ENCODE measurements at places on chromosomes 4 and X.

GRCh38 chr4:86096373-86096772 lies 263.5 kb downstream of the MAPK10 start:
- DNase-seq = no peak

DNA sequence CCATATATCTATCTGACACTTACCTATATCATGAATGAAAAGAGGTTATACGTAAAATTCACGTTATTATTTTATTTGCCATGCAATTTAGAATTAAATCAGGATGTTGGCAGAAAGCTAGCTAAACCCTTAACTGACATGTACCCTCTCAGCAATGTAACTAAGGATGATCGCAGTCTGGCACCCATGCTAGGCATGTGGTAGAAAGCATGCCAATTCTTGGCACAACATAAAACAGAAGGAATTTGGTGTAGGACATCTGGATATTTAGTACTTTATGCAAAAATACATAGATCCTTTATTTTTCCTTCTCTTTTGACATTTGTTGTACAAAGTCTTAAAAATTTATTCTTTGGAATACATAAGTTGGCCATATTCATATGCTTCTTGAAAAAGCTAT lies 436.8 kb upstream of the FAT1 start:
- no peak for DNase-seq

DNA sequence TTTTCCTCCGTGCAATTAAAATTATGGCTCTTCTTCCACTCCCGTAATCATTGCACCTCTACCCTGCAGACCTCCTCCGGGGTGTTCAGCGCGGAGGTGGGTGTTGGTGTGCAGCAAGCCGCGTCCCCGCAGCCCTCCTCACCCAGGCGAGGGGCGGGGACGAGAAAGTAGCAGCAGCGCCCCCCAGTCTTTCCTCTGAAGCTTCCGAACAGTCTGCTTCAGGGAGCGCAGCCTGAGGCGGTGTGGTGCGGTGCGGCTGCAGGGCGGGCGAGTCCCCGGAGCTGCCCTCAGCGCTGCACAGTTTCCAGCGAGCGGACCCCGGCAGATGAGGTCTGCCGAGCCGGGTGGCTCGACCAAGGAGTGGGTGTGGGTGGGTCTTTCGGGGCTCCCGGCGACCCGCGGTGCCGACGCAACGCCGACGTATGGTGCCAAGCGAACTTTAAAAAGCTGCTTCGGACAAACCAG lies at the start of gene FRAS1:
Gene FRAS1 (plus strand): TSS at position 189 of the 465 bp plus-strand sequence. CDS start 687 bp downstream, outside the sequence.
- DNase-seq = no peak

DNA sequence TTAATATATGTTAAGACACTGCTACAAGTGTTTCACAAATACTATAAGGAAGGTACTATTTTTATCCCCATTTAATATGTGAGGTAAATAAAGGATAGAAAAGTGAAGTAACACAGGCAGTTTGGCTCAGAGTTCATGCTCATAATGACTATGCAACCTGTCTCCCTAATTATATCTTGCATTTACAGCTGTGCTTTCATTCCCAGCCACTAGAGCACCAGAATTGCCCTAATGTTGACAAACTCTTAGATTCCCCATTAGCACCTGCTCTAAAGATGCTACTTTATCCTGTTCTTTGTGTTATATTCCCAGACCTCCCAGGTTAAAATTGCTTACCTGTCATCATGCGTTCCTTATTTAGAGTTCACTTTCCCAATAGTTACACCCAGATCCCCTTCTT lies 833.6 kb downstream of the CCSER1 start:
- no peak for DNase-seq

GRCh38 chr4:148239494-148239985 lies 202.7 kb downstream of the NR3C2 start:
- DNase-seq = no peak

DNA sequence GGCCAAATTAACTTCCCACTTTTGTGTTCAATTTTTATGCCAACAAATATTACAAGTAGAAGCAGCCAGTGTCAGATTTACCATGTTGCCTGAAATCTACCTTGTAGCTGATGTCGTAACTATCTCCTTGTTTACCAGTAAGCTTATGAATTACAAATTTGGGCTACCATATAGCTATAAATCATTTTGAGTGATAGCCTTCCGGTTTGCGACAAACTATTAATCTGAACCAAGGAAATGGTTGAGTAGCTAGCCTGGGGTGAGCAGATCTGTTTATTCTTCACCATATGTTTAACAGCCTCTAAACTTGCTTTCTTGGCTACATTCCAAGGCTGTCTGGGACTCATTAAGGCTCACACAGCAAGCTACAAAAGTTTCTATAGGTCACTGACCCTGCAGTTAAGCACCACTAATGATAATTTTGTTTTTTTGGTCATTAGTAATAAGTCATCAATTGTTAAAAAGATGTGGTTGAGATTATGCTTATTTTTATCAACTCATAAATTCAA lies 218.7 kb upstream of the SPOCK3 start:
- no peak for DNase-seq

DNA sequence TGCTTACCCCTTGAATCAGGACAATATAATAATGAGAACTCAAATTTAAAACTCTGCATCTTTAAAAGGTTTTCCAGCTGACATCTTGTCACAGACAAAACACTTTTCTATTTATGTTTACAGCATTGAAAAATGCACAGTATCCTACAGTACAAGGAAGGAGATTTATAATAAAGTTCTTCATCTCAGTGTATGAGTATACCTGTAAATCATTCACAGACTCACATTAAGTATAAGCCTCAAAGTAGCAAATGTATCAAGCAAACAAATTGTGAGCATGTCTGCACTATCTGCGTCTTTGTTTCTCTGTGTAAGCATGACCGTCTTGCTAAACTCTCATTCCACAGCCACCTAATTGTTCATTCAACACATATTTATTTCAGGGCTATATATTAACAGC lies 52.8 kb downstream of the PPP1R2C start:
- DNase-seq = no peak

- no peak for DNase-seq
Observed at GRCh38 chr4:108774809-108775530, 12.1 kb upstream of the ETNPPL start.

DNA sequence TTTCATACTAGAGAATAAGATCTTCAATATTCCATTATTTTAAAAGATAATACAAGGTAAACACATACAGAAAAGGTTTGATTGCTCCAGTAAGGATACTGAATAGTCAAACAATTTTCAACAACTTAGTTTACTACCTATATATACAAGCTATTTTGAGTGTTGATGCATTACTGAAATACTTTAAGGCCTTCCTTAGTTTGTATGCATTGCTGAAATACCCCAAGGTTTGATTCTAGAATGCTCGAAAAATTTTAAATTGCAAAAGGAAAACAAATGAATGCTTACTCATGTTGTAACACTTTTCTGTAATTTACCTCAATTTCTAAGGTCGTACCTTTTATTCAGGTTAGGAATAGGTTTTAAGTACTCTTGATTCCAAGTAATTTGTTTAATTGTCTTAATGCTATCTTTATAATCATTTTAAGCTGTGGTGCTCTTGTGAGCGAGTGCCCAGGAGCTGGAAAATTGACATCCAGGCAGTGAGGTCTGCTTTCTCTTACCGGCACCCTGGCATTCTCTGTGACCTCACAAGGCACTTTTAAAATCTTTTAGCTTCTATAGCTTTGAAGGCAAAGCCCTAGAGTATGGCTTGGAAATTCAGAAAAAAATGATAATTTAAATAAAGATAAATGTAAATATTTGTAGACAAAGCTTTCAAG lies 114.0 kb downstream of the BMPR1B start:
- no peak for DNase-seq

- DNase-seq = no peak
Observed at GRCh38 chr4:22802876-22803275, 110.1 kb downstream of the GBA3 start.

- DNase-seq = no peak
Observed at GRCh38 chrX:15546745-15547144, 46.1 kb downstream of the BMX start.

DNA sequence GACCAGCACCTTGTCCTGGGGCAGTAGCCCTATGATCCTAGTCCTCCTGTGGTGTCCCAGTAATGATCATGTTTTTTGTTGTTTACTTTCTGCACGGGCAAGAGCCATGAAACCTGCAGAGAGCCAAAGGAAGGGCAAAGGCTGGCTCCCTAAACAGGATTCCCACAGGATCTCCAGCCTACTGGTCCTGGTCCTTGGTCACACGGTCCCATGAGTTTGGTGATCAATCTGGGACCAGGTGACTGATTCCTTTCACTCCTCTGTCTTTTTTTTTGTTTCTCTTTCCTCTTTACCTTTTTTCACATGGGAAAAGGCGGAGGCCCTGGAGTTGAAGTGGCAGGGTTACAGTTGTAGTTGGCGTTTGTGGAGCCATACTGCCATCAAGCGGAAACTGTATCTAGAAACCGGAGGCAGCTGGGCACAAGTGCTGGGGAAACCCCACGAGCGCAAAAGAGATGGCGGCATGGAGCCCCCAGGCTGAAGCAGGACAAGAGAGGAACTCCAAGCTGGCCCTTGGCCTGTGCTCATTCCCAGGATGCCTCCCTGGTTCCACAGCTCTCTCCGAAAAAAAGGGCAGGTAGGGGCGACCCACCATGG lies 34.6 kb downstream of the NBDY start:
- DNase-seq = peak; percentile 95

DNA sequence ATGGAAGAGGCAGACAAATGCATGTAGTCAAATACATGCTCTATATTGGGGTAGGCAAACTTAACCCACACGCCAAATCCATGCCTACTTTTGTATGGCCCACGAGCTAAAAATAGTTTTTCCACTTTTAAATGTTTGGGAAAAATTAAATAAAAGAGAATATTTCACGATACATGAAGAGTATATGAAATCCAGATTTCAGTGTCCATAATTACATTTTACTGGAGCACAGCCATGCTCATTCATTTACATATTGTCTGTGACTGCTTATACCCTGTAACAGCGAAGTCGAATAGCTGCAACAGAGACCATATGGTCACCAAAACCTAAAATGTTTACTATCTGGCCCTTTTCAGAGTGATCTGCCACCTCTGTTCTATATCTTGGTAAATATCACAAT lies 257.4 kb upstream of the NOCT start:
- DNase-seq = no peak

GRCh38 chr4:72567821-72568675 lies 973 bp downstream of the ADAMTS3 start:
- DNase-seq = peak; percentile 98

DNA sequence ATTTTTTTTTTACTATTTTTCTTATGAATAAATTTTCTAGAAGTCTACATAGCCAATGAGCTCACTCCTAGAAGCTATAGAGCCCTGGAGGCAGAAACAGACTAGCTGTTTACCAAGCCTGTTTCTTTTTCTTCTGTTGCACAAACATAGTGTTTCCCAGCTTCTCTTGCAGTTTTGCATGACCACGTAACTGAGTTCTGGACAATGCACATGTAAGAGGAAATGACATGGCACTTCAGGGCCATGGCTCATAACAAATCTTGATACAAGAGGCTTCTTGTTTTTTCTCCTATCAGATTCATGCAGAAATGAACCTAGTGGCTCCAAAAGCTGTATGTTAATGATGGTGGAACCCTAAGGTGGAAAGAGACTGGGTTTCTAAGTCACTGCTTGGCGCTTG lies 127.4 kb downstream of the ZNF330 start:
- peak; percentile 43 for DNase-seq

DNA sequence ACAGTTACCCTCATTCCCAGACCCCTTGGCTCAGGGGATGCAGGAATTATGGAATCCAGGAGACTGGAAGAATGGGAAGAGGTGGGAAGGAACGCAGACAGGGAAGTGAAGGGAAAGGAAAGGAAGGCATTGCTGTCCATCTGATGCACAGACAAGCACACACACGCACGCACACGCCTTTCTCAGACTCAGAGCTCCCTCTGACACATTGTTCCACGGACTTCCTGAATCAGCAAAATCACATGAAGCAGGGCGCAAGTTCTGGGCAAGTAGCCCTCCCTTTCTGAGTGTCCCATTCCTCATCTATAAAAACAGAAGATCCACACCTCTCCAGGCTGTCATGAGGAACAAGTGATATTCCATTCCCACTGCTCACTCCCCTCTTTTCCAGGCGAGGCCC lies 13.2 kb downstream of the IQSEC2 start:
- DNase-seq = no peak

DNA sequence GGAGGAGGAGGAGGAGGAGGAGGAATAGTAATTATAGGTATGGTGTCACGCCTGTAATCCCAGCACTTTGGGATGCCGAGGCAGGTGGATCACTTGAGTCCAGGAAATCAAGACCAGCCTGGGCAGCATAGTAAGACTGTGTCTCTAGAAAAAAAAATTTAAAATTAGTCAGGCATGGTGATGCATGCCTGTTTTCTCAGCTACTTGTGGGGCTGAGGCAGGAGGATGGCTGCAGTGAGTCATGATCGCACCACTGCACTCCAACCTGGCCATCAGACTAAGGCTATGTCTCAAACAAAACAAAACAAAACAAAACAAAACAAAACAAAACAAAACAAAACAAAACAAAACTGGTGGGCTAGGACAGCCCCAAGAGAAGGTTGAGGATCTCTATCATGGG lies 3.0 kb downstream of the STARD8 start:
- DNase-seq = no peak

DNA sequence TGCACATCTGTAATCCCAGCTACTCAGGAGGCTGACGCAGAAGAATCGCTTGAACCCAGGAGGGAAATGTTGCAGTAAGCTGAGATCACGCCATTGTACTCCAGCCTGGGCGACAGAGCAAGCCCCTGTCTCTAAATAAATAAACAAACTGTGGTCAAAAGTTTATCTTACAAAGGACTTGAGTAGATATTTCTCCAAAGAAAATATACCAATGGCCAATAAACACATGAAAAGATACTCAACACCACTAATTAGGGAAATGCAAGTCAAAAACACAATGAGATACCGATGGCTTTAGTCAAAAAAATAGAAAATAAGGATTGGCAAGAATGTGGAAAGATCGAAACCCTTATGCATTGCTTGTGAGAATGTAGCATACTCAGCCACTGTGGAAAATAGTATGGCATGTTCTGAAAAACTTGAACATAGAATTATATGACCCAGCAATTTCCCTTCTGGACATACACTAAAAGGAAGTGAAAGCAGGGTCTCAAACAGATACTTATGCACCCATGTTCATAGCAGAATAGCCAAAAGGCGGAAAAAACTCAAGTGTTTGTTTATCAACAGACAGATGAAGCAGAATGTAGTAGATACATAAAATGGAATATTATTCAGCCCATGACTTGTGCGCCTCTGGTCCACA lies 2.0 kb upstream of the CFAP97 start:
- peak; percentile 31 for DNase-seq

All from MM.1S (cell line).